Effector CD8-positive, alpha-beta T cell (primary cell): ENCODE measurements at places on chromosomes 7 and 10.

DNA sequence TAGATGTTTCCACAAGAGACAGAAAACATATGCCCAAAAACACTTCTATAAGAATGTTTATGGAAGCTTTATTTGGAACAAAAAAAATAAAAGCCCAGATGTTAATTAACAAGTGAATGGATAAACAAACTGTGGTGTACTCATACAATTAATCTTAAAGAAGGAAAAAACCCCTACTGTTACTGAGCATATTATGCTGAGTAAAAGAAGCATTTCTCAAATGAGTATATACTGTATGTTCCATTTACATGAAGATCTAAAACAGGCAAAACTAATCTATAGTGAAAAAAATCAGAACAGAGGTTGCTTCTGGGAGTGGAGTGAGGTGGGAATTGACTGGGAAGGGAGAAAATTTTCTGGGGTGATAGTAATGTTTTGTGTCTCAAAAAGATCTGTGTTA is 15.5 kb upstream of the ANK3 start:
- no peak for DNase-seq

DNA sequence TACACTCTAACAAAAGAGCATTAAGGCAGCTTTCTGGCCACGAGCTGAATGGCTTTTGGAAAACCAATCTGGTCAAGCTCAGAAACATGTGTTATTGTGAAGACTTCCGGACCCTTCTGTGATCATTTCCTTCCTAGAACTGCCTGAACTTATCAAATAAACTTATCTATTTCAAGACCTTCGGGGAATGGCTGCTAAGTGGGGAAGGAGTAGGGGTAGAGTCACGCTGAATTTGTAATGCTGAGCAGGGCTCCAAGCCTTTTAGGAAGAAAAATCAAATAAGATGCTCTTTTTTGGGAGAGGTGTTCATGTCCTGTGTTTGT is 56.6 kb downstream of the PAPSS2 start:
- DNase-seq = no peak

DNA sequence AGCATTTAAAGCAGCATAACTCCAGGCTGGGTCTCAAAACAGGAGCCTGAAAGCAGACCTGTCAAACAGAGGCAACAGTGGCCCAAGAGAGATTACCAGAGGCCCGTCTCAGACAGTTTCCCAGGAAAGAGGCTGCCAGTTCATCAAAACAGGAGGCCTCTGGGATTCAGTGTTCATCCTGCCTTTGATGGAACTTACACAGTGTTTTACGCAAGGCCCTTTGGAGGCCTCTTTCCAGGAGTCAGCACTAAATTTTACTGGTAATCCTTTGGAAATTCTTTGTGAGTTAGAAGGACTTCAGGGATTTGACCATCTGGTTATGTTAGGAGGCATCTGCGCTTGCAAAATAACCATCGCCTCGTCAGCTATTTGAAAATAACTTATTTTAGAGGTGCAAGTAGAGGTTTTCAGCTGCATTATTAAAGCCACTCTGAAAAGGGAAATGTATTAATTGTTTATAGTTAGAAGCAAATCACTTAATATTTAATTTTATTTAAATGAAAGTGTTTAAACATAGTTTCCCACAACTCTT is 501.2 kb upstream of the COBL start:
- no peak for DNase-seq

GRCh38 chr7:69608878-69609277 is 10.6 kb downstream of the AUTS2 start:
- no peak for DNase-seq

DNA sequence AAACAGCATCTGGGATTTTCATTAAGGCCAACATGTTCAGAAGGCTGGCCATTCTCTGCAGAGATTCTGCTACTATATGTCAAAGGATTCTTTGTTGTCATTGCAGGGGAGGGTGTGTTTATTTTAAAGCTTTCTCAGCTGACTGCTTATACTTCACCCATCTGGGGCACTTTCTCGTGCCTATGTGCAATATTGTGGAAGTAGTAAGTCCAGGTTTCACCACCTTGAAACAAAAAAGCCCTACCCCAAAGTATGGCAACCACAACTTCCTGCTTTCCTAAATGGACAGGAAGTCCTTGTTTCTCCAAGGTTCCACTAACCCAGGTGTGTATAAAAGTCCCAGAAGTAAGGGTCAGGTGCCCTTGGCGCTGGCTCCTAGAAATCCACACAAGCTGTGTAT is 58.7 kb upstream of the COL1A2 start:
- DNase-seq = no peak

DNA sequence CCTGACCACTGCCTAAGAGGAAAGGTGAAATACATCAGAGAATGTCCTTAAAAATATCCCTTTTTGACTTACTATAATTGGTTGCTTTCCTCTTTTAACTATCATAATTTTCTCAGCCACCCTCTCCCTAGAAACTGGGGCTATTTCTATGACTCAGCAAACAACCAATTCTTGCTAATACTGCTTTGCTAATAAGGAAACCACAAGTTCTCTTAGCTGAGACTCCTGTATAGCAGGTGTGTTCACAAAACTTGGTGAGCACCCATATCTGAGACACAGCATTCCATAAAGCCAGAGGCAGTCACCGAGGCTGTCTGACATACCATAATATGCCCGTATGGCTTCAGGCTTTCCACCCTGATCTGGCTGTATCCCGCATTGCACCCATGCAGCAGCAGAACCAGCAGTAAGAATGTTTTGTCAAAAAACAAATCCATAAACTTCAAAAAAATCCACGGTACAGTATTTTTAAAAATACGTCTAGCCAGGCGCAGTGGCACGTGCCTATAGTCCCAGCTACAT is 191.7 kb upstream of the C7orf33 start:
- DNase-seq = no peak

DNA sequence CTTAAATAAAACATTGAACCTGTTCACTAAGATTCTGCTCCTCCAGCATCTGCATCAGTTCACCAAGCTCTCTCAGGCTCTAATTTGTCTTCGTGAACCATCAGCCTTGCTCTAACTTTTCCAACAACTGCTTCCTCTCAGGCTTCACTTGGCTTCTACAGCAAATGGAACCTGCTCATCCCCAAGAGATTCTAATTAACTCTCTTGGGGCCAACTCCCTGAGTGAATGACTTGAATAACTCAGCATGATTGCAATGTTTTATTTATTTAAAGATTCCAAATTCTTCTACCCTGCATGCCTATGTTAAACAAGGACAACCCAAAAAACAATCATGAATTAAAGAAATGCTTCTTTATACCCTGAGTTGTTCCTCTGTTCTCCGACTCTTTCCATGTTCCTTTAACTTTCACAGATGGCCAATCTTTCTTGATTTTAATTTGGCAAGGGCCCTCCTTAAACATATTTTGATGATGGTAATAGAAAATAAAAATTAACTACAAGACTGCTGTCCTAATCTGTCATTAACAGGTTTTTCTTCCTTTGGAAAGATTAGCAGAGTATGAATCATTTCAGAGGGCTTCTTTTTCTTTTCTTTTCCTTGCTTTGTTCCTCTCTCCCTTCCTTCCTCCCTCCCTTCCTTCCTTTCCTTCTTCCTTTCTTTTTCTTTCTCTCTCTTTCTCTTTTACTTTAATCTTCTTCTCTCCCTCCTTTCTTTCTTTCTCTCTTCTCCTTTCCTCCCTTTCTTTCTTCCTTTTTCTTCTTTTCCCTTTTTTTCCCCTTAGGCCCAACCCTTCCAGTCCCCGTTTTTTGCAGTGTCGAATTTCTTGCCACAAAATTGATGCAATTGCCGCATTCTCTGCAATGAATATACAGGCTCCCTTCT is 195.0 kb upstream of the RHOBTB1 start:
- no peak for DNase-seq

- no peak for DNase-seq
Measured at GRCh38 chr10:88116481-88116880, 253.1 kb downstream of the PTEN start.

DNA sequence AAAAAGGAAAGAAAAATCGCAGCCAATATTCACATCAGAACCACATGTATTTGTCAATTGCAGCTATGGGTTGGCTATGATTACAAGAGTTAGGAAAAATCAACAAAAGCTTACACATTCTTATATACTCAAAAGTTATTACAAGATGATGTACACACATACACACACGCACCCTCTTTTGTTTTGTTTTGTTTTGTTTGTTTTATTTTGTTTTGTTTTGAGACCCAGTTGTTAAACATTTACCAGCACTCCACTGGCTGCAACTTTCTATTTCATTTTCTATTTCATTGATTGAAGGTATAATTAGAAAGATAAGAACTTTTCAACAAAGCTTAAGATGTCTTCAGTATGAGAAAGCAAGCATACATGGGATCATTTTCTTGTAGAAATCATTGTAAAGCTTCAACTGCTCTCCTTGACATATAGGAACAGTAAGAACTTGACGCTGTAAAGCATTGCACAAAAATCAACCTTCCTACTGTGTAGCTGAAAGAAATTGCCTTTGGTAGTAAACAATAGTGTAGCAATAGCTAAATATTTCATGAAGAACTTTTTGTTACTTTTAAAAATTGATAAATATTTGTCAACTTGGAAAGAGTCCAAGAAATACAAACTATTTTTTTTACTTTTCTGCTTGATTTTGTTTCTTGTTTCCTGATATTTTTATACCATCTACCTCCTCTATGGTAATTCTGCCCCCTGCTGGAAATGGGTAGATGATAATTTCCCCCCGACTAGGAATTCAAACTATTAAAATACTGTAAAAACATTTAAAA is 205.9 kb downstream of the MBL2 start:
- DNase-seq = no peak

- DNase-seq = no peak
Measured at GRCh38 chr10:70820976-70821750, 5.4 kb downstream of the SGPL1 start.

DNA sequence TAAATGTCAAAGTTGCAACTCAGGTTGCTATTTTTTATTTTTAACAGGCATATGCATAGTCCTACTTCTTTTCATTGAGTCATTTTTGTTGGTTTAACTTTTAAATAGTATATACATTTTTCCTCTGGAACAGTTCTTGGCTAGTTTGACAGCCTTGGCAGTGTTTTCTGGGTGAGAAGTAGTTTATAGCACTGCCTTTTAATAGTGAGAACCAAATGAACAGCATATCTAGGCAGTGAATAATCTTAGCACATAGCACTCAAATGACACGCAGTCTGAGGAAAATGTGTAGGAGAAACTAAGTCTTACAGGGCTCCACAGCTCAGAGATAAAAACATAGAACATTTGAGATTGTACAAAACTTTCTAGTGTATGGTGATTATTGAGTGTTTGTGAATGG is 265.5 kb upstream of the POT1 start:
- no peak for DNase-seq

DNA sequence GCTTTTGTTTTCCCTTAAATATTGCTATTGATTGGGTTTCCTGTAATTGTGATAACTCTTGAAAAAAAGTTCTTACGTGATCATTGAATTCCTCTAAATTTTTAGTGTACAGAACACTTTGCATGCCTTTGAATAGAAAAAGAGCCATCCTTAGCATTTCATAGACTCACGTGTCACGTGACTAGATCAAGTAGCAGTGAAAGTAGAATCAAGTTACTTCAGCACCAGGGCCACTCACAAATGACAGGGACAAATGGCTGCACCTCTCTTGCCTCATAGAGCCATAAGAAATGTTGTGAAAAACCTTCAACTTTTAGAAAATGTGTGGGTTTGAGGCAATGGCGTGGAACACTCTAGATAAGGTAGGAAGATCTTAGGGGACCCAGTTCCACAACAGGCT is 203.8 kb downstream of the ZEB1 start:
- DNase-seq = no peak

- no peak for DNase-seq
Measured at GRCh38 chr10:49830846-49831245, 68.7 kb upstream of the OGDHL start.

- no peak for DNase-seq
Measured at GRCh38 chr10:72796042-72796441, 97.5 kb upstream of the OIT3 start.

DNA sequence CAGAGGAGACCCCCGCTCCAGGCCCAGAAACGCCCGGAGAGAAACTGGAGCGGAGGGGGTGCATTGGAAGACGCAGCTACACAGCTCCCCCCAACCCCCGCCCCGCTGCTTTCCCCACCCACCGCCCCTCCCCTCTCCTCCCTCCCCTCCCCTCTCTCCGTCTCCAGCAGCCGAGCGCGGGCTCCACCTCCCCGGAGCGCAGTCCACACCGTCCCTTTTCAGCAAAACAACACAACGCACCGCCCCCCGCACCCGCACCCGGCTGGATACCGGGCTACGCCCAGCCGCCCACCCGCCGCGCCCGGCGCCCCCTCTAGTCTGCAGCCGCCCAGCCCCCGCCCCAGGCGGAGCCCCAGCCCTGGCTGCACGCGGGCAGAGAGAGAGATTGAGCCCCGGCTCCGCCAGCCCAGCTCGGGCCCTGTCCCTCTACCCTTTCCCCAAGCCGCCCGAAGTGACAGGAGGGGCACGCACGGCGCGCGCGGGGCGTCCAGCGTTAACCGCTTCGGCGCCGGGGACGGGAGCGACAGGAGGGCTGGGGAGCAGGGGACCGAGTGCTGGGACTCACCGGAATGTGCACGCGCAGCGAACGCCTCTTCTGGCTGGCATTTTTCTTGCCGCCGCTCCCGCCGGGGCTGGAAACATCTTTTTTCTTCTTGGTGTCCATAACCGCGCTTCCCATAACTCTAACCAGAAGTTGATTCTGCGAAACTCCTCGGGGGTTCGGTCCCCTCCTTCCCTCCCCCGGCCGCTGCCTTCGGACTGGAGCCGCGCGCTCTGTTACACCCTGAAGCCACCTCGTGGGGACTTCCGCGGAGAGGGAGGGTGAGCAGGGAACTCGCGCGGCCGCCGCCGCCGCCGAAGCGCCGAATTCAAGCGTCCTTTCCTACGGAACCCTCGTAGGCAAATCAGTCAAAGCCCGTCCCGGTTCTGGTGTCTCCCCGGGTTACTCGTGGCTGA is 695 bp downstream of the PRKAG2 start:
- DNase-seq = peak; percentile 61

DNA sequence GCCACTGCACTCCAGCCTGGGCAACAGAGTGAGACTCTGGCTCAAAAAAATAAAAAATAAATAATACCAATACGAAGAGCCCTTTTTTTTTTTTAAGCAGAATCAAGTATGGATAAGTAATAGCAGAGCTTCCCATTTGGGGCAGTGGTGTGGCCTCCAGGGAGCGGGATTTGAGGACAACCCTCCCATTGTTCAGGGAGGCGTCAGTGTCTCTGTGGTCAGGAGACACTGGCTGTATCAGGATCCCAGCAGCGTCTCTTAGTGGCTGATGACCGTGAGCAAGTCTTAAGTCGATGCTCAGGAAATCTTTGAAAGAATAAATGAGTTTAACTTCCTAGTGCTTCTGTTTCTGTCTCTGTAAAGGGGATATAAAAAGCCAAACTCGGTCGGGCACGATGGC is 25.2 kb upstream of the SH2B2 start:
- no peak for DNase-seq
